ENCODE measurements at places on chromosomes 3 and 15. TPM values are rescaled to one million over a fixed set of nuclear protein-coding genes. Genes with fewer than 3 reads are reported as not detected.

DNA sequence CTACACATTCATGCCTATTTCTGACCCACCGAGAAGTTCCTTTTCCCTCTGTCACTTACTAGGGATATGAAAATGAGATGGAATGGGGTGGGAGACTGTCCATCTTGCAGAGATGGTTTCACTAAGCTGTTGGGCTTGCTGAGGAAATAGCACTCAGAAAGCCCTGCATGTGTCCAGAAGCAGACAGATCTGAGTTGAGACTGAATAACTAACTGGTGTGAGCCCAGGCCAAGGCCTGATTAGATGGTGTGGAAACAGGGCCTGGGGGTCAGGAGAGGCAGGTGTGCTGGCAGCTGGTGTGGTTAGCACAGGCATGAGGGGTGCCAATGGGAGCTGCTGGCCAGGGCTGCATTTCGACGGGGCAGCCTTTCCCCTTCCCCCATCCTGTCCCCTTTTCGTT, 72.1 kb downstream of the CLSTN2 start:
- H3K4me1 ChIP-seq: no peaks in the 10 kb centered on the region
- H3K4me3 ChIP-seq: no peak overlapping the region
- DNase-seq: no peak
- H3K27ac ChIP-seq: no peak overlapping the region
- H3K27me3 ChIP-seq: no peaks in the 10 kb centered on the region

- peaks cover 3% of the 10 kb centered on the region for H3K4me1 ChIP-seq
- H3K4me3 ChIP-seq: no peak overlapping the region
- H3K27ac ChIP-seq: no peak overlapping the region
- no peak for DNase-seq
- H3K36me3 ChIP-seq: peaks cover 3% of the 10 kb centered on the region
Observed at GRCh38 chr15:57872281-57873030, 165.9 kb downstream of the POLR2M start.

TUSC7 gene
- total RNA-seq: not detected

CLSTN2 gene
- 63.7 TPM for total RNA-seq

DNA sequence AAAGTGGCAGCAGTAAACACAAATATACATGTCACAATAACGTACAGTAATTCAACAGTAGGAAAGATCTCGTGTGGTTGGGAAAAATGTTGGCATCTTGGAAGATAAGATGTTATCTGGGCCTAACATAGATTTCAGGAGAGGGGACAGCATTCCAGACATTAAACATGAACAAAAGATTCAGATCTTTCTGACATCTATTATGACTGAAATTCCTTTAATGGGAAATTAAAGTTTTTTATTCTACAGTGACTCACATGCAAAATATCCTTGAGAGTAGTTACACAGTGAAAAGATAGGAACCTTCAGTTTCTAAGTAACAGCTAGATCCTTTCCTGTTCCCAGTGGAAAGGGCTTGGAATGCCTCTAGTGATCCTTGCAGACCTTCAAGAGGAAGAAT, 9.2 kb downstream of the NDUFB5 start:
- H3K4me1 ChIP-seq: peaks cover 15% of the 10 kb centered on the region
- no peak overlapping the region for H3K4me3 ChIP-seq

- H3K27ac ChIP-seq: no peak overlapping the region
- H3K4me3 ChIP-seq: no peak overlapping the region
- DNase-seq: no peak
- no peaks in the 10 kb centered on the region for H3K27me3 ChIP-seq
- H3K4me1 ChIP-seq: peaks cover 8% of the 10 kb centered on the region
- no peaks in the 10 kb centered on the region for H3K36me3 ChIP-seq
Observed at GRCh38 chr3:158451405-158452055, 119.5 kb upstream of the MLF1 start.

- H3K4me1 ChIP-seq: no peaks in the 10 kb centered on the region
- no peak overlapping the region for H3K27ac ChIP-seq
- peaks cover 6% of the 10 kb centered on the region for H3K36me3 ChIP-seq
- H3K4me3 ChIP-seq: no peak overlapping the region
- no peaks in the 10 kb centered on the region for H3K27me3 ChIP-seq
Observed at GRCh38 chr3:37652851-37653250, 208.8 kb upstream of the CTDSPL start.

DNA sequence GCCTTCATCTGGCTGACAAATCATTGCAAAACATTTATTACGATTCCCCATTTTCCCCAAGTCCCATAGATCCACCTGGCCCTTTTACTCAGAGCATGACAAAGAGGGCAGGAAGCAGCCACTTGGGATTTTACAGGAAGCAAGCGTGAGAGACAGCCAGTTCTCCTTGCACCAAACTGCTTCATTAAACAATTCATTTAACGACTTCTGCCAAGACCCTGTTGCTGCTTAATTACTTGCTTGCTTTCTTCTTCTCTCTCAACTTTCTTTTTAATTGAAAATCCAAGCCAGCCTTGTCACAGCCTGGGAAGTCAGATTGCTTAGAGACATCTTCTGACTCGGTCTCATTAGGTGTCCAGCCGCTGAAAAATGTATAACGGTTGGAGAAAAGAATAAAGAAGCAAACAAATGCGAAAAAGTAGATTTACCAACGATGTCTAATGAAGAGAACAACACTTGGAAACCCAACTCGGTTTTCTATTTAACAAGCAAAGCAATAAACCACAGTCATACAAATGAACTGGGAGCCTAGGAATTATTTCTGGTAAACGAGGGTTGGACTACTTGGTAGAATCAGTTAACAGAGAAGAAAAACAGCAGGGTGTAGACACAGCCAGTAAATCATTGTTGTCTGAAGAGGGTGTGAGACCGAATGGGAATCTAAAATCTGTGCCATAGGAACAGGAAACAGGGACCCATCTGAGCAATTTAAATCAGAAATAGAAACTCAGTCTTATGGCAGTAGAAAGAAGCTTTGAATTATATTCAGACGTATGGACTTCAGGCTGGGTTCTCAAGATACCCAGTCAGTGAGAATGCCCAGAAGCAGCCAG, 298.3 kb downstream of the LRRC3B start:
- DNase-seq: no peak
- H3K27ac ChIP-seq: no peak overlapping the region
- H3K4me3 ChIP-seq: no peak overlapping the region
- no peaks in the 10 kb centered on the region for H3K36me3 ChIP-seq

DNA sequence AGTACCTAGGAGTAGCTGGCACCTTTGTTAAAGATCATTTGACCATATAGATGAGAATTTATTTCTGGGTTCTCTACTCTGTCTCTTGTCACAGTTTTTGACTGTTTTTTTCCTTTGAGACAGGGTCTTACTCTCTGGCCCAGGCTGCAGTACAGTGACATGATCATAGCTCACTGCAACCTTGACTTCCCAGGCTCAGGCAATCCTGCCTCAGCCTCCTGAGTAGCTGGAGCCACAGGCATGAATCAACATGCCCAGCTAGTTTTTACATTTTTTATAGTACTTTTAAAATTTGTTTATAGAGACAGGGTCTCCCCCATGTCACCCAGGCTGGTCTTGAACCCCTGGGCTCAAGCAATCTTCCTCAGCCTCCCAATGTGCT, 45.0 kb downstream of the BCL2L10 start:
- no peaks in the 10 kb centered on the region for H3K27me3 ChIP-seq
- no peak overlapping the region for H3K27ac ChIP-seq
- DNase-seq: no peak
- H3K36me3 ChIP-seq: peaks cover 27% of the 10 kb centered on the region
- no peak overlapping the region for H3K4me3 ChIP-seq
- H3K4me1 ChIP-seq: no peaks in the 10 kb centered on the region

All from chondrocyte (in vitro differentiated cells).